Stimulated activated CD8-positive, alpha-beta memory T cell treated with anti-CD3 and anti-CD28 coated beads, Interleukin-15, amount 100 ng/mL, for 1 hour (primary cell): ENCODE measurements at places on chromosomes 12 and 14.

DNA sequence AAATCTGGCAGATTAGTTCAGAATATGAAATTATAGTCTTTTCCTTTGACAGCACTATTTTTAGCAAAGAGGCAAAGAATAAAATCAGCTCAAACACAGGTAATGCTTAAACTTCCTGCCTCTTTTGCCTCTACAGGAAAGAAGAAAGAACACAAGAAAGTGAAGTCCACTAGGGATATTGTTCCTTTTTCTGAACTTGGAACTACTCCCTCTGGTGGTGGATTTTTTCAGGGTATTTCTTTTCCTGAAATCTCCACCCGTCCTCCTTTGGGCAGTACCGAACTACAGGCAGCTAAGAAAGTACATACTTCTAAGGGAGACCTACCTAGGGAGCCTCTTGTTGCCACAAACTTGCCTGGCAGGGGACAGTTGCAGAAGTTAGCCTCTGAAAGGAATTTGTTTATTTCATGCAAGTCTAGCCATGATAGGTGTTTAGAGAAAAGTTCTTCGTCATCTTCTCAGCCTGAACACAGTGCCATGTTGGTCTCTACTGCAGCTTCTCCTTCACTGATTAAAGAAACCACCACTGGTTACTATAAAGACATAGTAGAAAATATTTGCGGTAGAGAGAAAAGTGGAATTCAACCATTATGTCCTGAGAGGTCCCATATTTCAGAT, 17.4 kb downstream of the TMPO start:
- DNase-seq, result no peak

DNA sequence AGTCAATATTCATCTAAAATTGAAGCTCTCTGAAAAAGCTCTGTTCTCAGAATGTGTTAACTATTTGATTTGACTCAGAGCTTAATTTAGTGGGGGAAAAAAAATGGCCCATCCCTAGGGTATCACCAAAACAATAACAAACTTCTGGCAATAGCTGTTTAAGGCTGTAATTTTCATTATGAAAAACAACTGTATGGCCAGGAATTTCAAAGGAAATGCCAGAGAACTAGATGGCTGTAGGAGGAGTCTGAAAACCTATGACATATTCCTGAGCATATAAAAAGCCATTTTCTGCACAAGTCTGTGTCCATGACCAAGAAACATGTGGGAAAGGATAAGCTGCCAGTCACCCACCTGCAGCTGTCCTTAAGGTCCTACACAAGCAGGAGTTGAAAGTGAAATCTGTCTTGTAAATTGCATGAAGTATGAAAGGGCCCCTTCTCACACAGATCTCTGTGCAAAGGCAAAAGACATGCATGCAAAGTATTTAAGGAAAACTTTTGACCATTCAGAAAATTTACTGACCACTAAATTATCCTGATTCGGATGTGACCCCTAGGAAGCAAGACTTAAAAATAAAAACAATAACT, 299.1 kb downstream of the BTG1 start:
- no peak for DNase-seq

DNA sequence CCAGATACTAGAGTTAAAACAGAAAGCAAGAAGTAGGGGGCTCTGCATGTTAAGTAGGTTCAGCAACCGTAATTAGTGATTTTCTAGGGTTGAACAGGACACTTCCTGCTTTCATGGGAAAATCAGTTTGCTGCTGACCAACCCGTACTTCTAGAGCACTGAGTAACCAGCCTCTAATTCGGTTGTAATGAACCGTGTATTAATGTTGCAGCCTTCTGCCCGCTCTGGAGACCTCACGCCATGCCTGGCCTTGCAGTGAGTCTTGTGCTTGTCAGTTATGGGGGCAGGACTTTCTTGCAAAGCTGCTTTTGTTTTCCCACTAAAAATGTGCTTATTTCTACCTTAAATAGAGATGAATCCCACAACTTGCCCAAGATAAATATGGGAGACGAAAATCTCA, 89.6 kb downstream of the TMEM132C start:
- DNase-seq, result no peak

- no peak for DNase-seq
Observed at GRCh38 chr12:124021007-124021406, 48.0 kb downstream of the ZNF664 start.

- DNase-seq, result no peak
Observed at GRCh38 chr14:106820119-106820518, 1293.7 kb downstream of the TMEM121 start.

DNA sequence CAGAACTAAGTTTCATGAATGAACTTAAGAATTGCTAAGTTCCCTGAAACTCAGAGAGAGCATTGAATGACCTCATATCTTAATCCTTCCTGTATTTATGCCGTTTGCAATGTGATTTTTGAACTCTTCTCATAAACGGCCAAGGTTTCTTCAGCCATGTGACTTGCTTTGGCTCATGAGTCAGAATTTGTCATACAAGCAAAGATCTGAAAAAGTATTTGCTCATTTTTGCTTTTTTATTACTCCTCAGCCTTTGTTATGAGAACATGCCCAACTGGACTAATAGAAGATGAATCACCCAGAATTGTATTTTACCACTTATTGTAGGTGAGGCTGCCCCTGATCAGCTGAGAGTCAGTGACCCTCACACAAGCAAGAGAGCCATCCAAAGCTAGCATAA, 693.8 kb downstream of the BCL11B start:
- DNase-seq, result no peak

DNA sequence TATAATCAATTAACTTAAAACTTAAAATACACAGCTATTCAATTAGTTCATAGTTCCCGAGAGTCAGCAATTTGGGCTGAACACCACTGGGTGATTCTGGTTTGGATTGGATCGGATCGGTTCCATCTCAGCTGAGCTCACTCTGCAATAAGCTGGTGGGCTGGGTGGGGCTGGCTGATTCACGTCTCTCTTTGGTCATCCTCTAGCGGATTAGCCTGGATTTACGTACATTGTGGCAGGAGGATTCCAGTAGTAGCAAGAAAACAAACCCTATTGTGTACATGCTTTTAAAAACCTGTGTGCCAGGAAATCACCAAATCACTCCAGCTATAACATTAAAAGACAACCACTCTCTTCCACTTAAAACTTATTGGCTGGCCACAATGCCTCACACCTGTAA, 3.2 kb upstream of the CLEC4C start:
- no peak for DNase-seq

GRCh38 chr14:98950353-98950895, 321.6 kb downstream of the BCL11B start:
- no peak for DNase-seq

DNA sequence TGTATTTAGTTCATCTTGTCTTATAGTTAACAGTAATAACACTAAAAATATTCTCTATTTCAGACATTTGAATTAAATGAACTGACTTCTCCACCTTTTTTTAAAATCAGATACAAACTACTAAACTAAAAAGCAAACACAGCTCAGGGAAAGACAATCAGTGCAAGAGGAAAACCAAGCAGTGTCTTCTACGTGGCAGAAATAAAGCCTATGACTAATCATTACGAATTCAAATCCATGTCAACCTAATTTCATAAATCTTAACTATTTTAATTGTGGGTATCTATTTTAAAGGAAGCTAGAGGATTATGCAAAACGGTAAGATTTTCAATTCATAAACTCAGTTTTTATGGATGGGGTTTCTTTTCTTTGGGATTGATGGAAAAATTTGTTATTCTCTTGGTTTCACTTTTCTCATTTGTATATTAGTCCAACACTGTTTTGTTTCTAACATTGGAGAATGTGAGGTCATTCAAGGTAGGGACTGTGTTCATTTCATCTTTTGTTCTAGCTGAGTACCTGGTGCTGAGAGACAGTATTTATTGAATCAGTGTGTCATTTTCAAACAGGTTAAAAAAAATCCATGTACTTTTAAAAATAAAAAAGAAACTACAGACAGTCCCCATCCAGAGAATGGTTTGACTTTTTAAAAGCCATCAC, 12.8 kb upstream of the PALS1 start:
- DNase-seq, result no peak

GRCh38 chr12:52741375-52742195, 35.6 kb downstream of the KRT76 start:
- peak; percentile 54 for DNase-seq

GRCh38 chr12:9169979-9170634, 38.1 kb downstream of the PZP start:
- DNase-seq, result no peak

DNA sequence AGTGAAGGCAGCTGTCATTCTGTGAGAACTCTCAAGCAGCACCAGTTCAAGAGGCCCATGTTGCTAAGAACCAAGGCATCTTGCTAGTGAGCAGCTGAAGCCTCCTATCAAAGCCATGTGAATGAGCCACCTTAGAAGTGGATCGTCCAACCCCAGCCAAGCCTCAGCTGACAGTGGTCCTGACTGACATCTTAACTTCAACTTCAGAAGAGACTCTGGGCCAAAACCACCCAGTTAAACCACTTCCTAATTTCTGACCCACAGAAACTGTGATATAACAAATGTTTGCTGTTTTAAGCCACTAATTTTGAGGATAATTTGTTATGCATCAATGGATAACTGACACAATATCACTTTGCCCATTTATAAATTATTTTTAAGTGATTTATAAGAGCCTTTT, 256.0 kb downstream of the RPAP3 start:
- DNase-seq, result no peak

- no peak for DNase-seq
Observed at GRCh38 chr14:72679141-72679535, 214.8 kb downstream of the DPF3 start.

DNA sequence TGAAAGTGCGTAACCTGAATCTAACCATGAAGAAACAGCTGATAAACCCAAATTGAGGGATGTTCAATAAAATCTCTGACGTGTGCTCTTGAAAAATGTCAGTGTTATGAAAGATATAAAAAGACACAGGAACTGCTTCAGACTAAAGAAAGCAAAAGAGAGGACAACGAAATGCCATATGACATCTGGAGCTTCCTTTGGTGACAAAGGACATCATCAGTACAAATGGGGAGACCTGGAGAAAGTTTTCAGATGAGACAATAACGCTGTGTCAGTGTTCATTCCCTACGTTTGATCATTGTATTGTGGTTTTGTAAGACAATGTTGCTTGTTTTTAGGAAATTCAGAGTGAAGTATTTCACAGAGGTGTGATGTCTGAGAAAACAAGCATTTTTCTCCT, 125.9 kb upstream of the MAP1LC3B2 start:
- DNase-seq, result no peak

GRCh38 chr12:68868043-68868790, 60.2 kb downstream of the MDM2 start:
- no peak for DNase-seq

- no peak for DNase-seq
Observed at GRCh38 chr14:22689199-22689598, 45.0 kb upstream of the OR6J1 start.

GRCh38 chr12:94609917-94610443, 40.4 kb downstream of the TMCC3 start:
- DNase-seq, result no peak

DNA sequence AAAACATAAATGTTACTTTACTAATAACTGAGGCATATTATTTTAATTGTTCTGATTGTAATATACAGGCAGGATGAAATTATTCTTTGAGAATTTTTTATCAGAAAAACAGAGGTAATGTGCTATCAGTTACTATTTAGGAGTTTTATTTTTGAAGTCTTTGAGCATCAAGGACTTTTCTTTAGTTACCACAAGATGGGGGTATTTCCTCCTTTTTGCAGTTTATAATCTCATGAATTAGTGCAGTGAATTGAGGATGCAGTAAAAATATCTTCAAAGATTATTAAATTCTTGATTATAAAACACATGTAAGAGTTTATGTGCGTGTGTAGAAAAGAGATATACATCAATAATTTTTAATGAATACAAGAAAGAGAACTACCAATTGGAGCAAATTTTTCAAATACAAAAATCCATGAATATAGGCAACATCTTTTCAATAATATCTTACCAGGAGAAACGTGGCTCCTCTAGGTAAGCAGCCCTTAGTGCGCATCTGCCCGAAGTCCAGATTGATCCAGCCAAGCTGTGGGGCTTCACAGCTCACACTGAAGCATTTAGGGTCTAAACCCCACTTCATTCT, 71.6 kb downstream of the ERGIC2 start:
- no peak for DNase-seq

- DNase-seq, result no peak
Observed at GRCh38 chr12:123516216-123516780, 17.2 kb downstream of the RILPL1 start.

- DNase-seq, result no peak
Observed at GRCh38 chr12:14952299-14952921, 9.0 kb downstream of the ARHGDIB start.

DNA sequence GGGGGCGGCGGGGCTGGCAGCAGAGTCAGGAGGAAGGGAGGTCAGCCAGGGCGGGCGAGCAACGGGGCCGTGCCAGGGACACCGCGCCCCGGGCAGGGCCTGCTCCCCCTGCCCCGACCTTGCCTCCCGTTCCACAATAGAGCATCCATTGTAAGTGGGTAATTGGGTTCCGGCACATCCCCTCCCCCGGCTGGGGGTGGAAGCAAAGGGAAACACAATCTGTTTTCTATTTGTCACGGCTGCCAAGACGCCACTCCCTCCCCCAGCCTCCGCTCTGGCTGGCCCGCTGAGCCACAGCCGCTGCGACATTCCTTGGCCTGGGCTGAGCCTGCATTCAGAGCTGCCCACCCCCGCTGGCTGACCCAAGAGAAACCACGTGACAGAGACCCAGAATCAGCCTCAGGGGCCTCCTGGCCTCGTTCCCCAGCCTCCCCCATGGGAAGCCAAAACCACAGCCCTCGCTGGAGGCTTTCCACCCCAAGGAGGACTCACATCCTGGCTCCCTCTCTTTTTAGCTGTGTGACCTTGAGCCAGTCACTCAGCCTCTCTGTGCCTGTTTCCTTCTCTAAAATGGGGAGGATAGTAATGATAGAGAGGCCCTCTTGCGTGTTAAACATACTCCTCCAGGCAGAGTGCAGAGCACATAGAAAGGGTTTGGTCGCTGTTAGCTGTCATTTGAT, 117.6 kb downstream of the SCARB1 start:
- no peak for DNase-seq

- no peak for DNase-seq
Observed at GRCh38 chr12:73106896-73107295, 834.7 kb downstream of the TRHDE start.

- no peak for DNase-seq
Observed at GRCh38 chr12:124007826-124008570, 35.0 kb downstream of the ZNF664 start.

DNA sequence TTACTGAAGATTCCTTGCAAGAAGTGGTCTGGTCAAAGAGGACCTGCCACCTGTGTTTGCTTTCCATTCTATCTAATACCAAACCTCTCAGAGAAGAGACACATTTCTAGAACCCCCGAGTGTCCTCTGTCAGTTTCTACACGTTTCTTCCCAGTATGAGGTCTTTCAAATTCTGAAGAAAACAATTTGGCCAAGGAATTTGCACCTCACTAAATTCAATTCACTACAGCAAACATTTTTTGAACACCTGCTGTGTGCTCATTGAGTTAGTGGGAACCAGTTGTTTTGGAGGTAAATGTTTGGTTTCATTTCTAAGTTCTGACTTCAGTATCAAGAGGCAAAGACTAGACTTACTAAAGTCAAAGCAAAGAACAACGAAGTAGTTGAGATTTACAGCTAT, 19.4 kb downstream of the GPR19 start:
- DNase-seq, result no peak

DNA sequence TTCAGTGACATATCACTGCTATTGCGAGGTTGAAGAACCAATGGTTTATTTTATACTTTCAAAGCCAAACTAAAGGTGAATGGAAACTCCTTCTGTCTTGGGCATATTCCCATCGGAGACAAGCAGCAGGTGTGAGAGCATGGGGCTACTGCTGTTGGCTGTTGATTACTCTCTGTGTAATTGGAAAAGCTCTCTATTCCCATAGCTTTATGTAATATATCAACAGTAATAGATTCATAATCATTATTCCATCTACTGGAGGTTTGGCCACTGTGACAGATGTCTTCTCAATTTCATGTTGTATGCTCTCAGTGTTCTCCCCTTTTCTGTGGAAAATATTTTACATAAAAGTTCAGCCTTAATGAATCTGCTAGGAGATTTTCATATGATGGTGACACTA, 352.0 kb downstream of the BTG1 start:
- DNase-seq, result no peak
